ENCODE measurements at places on chromosomes 6 and 20.

GRCh38 chr20:43744151-43744611 is 17.4 kb upstream of the GTSF1L start:
- no peak for DNase-seq

- no peak for DNase-seq
Observed at GRCh38 chr6:169162752-169163407, 90.8 kb downstream of the THBS2 start.

- DNase-seq, result no peak
Observed at GRCh38 chr20:38383147-38383546, 36.9 kb downstream of the LBP start.

GRCh38 chr6:43984442-43985321 is 142.6 kb downstream of the MRPL14 start:
- DNase-seq, result no peak

DNA sequence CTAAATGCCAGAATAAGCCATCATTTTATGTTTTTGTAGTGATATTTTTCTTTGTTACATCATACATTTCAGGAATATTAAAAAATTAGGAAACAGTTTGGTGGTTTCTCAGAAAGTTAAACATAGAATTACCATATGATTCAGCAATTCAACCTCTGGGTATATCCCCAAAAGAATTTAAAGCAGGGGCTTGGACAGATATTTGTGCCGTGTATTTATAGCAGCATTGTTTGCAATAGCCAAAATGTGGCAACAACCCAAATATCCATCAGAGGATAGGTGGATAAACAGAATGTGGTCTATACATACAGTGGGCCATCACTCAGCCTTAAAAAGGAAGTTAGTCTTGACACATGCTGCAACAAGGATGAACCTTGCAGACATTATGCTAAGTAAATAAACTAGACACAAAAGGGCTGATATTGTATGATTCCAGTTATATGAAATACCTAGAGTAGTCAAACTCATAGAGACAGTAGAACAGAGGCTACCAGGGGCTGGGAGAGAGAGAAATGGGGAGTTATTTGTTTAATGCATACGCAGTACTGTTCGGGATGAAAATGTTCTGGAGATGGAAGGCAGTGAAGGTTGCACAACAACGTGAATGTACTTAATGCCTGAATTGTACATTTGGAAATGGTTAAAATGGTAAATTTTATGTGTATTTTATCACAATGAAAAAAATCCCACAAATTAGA is 18.9 kb upstream of the TRAF3IP2 start:
- DNase-seq, result no peak

DNA sequence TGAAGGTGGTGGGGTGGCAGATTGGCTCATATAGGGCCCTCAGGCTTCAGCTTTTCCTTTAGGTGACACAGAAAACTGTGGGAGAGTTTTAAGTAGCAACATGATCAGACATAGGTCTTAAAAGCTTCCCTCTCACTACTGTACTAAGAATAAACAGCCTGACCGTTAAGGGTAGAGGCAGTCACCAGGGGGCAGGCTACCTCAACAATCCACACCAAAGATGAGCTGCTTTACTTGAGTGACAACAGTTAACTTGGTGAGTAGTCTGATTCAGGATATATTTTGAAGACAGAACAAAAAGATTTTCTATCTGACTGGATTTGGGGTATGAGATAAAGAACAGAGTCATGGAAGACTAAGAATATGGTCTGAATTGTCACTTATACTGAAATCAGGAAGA is 193.1 kb upstream of the SHLD1 start:
- peak; percentile 49 for DNase-seq

- no peak for DNase-seq
Observed at GRCh38 chr6:123771126-123771525, 32.5 kb upstream of the NKAIN2 start.

DNA sequence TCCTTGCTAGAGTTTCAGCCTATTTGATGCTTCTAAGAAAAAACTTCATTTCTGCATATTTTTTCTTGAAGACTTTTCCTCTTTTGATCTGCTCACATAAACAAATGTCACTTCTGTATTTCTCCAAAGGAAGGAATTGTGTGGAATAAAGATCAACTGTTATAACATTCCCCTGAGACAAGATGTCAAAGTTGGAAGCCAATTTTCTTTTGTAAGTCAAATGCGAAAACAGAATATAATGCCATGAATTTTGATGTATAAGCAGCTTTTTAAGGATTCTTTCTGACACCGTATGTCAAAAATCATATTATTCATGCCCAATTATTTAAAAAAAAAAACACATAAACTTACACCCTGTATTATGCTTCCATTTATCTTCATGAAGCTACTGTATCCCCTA is 70.3 kb upstream of the NHSL1 start:
- DNase-seq, result no peak

DNA sequence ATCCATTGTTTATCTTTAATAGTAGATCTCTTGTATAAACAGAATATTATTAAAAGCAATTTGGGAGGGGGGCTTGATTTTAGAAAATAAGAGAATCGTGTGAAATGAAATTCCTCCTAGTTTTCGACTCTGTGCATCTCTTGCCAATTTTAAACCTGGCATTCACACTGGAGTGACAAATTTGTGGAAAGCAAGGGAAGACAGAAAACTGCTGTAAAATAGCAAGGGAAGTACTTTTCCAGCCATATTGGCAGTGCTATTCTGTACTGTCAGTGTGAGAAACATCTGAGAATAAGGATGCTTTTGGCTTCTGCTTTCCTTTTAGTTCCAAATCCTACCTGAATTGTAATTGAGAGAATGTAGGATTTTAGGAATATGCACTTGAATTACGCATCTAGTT is 40.2 kb downstream of the TOP1 start:
- DNase-seq, result no peak

DNA sequence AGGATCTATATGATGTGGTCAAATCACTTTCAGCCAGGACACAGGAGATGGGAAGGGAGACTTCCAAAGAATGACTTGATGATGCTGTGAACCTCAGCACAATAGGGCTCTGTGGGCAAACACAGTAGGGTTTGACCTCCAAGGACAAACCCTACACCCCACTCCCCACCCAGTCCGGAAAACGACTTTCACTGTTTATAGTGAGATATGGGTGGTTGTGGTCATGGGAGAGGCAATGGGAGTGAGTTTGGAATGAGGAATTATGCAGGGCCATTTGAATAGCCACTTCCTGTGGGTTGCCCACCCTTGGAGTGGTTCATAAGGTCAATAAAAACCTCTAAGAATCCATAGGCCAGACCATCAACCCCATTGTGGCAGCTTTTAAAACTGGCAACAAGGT is 38.4 kb upstream of the PRND start:
- DNase-seq, result no peak

GRCh38 chr6:39339868-39340550 is 17.5 kb upstream of the KCNK16 start:
- DNase-seq, result no peak

DNA sequence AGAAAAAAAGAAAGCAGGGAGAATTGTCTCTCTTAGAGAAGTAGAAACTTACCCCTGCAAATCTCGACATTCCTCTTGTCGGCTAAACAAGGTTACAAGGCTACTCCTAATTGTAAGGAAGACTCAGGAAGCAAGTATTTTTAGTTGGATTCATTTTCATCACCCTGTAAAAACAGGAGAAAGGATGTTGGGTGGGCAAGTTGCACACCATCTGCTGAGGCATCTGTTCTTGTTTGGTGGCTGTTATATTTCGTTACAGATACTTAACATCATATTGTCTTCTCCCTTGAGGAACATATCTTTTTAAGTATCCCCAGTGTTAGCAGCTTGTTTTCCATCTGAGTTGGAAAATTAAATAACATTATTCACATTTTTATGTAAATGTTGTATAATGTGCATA is 187.5 kb downstream of the PLCB4 start:
- DNase-seq, result no peak

GRCh38 chr6:3471711-3472110 is 14.9 kb upstream of the SLC22A23 start:
- DNase-seq, result no peak

DNA sequence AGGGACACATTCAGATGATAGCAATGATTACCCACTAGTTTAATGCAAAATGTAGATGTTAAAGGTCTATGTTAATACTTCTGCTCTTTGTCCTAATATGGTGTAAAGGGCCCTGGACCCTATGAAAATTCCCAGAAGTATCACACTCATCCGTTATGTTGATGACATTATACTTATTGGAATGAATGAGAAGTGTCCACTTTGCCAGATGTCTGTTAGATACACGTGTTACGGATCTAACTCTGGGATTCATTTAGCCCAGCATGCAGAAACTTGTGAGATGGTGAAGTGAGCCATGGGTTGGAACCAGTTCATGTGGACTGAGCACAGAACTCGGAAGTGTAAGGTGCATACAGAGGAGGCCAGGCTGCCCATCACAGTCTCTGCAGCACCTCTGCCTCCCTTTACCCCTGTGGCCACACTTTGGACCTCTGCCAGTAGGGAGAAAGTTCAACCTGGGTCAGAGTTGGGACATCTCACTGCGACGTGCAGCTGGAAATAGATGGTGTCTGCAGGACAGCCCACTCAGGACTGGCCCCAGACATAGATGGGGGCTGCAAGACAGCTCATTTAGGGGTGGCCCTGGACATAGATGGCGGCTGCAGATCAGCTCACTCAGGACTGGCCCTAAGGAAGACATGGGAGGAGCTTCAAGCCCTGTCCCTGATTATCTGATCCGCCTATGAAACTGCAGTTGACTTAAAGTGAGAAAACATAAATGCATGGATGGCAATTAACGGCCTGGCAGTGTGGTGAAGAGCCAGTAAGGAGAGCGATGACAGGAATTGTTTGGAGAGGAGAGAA is 71.2 kb upstream of the THBS2 start:
- DNase-seq, result no peak

- no peak for DNase-seq
Observed at GRCh38 chr6:122407712-122408111, 8.3 kb downstream of the HSF2 start.

GRCh38 chr20:1761116-1761515 is 103.5 kb upstream of the SIRPG start:
- DNase-seq, result no peak

- no peak for DNase-seq
Observed at GRCh38 chr6:130127195-130127594, 95.6 kb downstream of the SAMD3 start.

- DNase-seq, result no peak
Observed at GRCh38 chr6:167904791-167905190, 78.1 kb downstream of the AFDN start.

- DNase-seq, result no peak
Observed at GRCh38 chr20:58714923-58715351, 22.3 kb downstream of the NPEPL1 start.

DNA sequence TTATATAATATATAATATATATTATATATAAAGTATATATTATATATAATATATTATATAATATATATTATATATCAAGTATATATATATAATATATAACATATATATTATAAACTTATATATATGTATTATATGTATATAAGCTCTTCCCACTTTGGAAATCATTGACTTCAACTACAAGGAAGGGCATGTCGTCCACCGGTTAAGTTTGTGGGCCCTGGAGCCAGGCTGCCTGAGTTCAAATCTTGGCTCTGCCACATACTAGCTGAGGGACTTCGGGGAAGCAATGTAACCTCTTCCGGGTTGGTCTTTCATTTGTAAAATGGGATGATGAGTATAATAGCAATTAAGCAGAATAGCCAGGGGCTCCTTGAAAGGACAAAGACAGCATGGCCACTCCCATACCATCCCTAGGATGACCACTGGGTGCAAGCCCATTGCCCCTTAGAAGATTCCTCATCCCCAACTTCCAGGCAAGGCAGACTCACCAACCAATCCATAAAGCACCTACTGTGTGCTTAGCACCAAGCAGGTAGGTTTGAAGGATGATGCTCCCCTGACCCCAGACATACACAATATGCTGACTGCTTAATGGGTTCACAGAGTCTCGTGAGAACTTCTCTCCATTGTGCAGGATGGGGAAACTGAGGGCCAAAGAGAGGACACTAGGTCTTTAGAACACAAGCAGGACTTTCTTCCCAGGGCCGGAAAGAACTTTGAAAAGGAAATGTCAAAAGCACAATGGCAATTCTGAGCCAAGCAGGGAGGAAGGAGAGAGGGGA is 163.2 kb downstream of the MRPL14 start:
- DNase-seq, result no peak

DNA sequence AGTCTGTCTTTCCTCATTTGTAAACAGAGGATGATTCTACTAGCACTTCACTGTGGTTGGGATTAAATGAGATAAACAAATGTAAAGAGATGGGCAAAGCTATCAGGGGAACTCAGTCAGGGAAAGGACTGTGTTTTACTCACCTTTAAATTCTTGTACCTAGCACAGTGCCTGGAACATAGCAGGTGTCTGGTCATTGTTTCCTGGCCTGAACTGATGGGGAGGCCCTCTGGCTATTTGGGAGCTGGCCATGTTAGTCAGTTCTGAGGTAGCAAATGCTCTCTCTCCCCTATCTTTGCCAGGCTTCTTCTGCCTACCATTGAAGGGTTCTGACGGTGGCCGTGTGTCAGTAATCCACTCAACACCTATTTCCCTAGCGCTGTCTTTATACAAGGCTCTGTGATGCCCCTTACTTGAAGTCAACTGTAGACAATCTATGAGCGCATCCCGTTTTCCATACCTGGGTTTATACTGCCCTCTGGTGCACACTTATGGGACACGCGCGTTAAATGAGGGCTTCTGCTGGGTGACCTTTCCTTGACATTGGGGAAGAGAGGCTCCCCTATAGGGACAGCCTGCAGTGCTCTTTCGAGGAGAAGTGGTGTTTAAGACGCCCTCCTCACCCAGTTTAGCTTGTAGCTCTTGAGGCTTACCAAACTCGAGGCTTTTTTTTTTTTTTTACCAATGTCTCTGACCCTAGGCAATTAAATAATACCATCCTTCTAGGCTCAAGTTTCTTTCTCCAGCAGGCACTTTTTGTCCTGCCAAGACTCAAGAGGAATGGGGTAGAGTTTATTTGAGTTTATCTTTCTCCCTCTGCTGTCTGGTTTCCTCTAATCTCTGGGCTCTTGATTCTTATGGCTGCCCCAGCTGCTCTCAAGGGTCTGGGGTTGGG is 4.0 kb upstream of the SPATS1 start:
- peak; percentile 65 for DNase-seq

- DNase-seq, result no peak
Observed at GRCh38 chr6:170006900-170007467, 255.6 kb downstream of the ERMARD start.

DNA sequence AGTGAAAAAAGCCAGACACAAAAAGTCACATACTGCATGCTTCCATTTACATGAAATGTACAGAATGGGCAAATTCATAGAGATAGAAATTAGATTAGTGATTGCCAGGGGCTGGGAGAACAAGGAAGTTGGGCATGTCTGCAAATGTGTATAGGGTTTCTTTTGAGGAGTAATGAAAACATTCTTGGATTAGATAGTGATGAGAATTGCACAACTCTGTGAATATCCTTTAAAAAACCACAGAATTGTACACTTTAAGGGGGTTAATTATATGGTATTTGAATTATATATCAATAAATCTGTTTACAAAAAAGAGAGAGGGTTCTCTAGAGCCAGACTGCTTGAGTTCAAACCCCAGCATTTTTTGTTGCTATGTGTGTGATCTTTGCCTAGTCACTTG is 188.1 kb downstream of the CDC5L start:
- no peak for DNase-seq
